ENCODE measurements at places on chromosomes 6 and 20.

DNA sequence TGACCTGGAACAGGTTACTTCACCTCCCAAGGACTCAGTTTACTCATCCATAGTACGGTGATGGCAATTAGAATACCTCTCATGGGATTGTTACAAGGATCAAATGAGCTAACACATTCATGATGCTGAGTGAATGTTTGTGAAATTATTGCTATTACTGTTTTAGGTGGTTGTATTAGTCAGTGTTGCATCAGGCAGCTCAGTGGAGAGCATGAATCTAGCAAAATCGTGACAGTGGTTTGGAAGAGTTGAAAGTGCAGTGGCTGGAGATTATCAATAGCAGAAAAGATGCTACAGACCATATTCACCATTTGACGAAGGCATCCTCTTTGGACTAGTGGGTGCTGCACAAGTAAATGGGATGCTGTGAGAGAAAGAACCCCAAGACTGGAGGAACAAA, 50.4 kb upstream of the CTNNBL1 start:
- no peak for DNase-seq

DNA sequence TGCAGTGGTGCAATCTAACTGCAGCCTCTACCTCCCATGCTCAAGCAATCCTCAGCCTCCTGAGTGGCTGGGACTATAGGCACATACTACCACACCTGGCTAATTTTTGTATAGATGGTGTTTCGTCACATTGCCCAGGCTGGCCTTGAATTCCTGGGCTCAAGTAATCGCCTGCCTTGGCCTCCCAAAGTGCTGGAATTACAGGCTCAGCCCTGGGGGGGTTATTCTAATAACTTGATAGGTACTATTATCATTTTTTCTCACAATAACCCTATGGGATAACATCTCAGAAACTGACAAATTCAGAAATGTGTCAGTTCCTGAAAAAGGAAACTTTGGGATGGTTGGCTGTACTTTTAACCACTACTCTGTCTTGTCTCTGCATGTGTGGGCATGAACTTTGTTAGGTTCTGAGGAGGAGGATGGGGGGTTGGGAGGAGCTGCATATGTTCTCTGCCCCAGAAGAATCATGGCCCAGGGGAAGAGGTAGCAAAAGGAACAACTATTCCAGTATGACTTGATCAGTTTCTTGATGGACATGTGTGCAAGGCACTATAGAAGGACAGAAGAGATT, 169.9 kb downstream of the CARMIL1 start:
- no peak for DNase-seq

GRCh38 chr6:26240157-26241032, 124.6 kb upstream of the BTN3A2 start:
- no peak for DNase-seq

DNA sequence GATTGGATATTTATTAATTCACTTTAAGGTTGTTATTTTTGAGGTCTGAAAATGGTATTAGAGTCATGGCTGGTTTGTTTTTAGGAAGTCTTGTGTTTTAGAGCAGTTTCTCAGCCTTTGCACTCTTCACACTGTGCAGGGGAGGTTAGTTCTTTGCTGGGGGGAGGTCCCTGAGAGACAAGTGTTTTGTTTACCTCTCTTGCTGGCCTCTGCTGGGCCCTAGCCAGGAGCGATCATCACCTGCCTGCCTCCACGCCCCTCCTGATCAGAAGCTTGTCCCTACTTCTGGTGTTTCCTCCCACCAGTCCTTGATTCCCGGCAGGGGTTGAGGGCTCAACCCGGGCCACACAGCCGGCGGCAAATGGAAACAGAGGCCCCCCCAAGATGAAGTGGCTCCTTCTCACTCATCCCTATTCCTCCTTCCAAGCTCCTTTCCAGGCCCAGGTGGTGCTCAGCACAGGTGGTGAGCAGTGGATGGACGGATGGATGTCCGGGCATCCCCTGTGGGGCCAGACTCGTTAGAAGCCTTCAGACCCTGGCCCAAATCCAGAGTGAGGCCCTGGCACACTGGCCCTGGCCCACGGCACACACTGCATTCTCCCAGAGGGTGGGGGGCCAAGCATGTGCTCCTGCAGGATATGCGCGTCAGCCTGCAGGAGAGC, 51.3 kb downstream of the GRM4 start:
- DNase-seq = no peak

DNA sequence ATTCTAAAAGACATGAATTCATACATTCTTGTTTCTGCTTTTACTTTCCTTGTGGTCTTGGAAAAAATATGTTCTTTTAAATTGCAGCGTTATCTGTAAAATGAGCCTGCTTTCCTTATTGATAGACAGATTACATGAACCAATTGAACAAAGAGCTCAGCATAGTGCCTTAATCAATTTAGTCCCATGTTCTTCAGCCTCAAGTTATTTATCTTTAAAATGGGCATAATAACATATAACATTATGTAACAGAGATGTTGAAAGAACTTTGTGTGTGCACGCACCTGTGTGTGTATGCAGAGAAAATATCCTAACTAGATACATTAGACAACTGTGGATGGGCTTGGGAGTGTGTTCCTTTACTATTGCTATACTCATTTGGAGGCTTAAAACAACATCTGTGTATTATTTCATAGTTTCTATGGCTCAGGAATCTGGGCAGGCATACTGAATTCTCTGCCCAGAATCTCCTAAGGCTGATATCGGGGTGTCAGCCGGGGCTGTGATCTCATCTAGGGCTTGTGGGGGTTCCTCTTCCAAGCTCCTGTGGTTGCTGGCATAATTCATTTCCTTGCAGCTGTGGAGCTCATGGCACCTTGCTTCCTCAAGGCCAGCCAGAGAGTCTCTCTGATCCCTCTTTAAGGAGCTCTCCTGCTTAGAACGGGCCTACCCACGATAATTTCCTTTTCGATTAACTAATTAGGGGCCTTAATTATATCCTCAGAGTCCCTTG, 194.1 kb downstream of the ARID1B start:
- DNase-seq = no peak

- DNase-seq = no peak
Observed at GRCh38 chr6:110495949-110496348, 19.5 kb upstream of the SLC22A16 start.

- no peak for DNase-seq
Observed at GRCh38 chr20:61594198-61594597, 342.1 kb downstream of the CDH4 start.

DNA sequence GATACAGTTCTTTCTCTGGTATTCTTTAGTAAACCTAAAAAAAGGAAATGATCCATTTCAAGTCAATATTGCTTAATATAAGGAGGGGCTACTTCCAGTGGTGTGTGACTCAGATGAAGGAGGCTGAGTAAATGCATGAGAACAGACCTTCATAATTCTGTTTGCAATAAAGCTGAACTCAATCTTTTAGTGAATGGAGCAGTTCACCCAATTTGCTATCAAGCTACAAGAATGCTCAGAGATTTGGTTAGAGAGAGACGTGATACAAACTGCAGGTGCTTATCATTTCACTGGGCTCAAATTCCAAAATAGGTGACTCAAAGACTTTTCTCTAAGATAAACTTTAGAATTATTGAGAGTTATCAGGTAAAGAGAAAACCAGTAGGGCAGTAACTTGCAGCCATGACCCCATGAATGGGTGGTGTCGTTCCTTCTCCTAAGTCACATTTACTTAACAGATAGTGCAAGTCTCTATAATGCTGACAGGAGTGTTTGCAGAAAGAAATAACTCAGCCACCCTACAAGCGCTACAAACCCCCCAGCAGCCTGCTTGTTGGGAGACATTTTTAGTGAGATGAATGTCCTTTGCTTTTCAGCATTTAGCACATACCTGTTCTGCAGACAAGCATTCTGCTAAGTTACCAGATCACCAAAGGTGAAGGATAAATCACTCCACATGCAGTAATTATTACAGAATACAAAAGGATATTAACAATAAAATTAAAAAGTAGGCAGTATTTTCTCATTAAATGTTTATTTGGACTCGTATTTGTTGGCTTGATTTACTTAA, 16.4 kb upstream of the BLOC1S5 start:
- DNase-seq = no peak

- no peak for DNase-seq
Observed at GRCh38 chr20:61800359-61801064, 265.2 kb downstream of the TAF4 start.

- no peak for DNase-seq
Observed at GRCh38 chr20:41432746-41433145, 66.1 kb upstream of the EMILIN3 start.

GRCh38 chr6:135902756-135903331, 51.3 kb downstream of the PDE7B start:
- no peak for DNase-seq

DNA sequence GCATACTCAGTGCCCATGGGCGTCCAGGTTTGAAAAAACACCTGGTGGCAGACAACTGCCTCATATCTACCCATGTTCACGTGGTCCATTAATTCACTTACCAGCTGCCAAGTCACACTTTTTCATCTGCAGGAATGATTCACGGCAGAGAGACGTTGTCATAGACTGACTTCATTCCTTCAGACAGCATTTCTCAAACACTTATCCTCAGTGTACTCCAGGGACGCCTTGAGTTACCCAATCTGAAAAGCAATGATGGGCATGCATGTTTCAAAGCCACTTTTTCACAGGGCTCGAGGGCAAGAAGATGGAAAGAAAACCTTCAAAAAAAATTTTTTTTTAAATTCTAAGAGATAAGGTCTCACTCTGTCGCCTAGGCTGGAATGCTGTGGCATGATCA, 6.0 kb downstream of the MMP24OS start:
- DNase-seq = no peak

GRCh38 chr20:20849161-20849560, 136.7 kb upstream of the RALGAPA2 start:
- no peak for DNase-seq

- DNase-seq = no peak
Observed at GRCh38 chr6:109713097-109713496, 22.0 kb downstream of the FIG4 start.

DNA sequence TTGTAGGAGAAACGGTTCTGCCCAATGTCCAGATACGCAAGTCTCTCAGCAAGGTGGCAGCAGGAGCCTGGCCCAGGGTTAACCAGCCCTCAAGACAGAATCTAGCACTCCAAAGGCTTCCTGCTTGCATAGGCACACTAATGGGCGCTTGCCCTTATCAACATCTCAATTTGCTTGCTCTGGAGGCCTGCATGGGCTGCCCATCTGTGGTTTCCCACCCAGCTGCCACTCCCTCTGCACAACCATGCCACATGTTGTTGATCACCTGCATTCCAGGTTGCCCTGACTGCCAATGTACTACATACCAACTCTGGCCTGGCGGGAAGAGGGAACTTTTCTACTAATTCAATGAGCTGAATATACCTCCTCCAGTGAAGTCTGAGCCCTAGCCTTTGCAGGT, 74.6 kb downstream of the ATG5 start:
- no peak for DNase-seq

GRCh38 chr6:149211046-149211571, 106.4 kb upstream of the TAB2 start:
- no peak for DNase-seq

GRCh38 chr6:166815629-166816028, 140.7 kb downstream of the RNASET2 start:
- no peak for DNase-seq

- no peak for DNase-seq
Observed at GRCh38 chr6:3808759-3809514, 40.2 kb upstream of the FAM50B start.

DNA sequence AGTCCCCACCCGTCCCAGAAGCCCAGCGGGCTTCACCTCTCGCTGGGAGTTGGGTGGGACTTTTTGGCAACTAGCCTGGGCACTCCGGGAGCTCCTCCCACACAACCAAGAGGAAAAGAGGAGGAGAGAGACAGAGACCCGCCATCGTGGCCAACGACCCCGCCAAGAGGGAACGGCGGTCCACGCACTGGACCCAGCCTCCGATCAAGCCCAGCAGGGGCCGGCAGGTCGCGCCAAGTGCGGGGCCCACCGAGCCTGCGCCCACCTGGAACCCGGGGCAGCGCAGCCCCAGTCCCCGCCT, 3.0 kb upstream of the TMEM14C start:
- no peak for DNase-seq

DNA sequence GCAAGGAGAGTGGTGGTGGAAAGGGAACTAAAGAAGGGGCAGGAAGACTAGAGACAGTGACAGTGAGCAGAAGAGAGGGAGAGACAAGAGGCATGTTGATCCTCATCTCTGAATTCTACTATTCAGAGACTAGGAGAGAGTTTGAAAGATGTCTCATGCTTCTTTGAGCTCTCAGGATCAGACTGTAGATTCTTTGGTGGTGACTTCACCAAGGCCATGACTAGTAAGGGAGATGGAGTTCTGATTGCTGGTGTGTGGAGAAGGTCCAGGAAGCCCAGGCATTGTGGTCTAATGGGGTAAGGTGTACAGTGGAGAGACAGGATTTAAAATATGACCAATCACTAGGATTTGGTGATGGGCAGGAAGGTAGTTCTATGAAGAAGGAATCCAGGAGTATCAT, 713 bp downstream of the WFDC9 start:
- no peak for DNase-seq

- no peak for DNase-seq
Observed at GRCh38 chr20:62621251-62622110, 20.8 kb upstream of the SLCO4A1 start.

GRCh38 chr20:64180673-64181072, 16.4 kb downstream of the MYT1 start:
- no peak for DNase-seq

- no peak for DNase-seq
Observed at GRCh38 chr6:113094779-113095178, 747.6 kb downstream of the RFPL4B start.

GRCh38 chr20:58179083-58179431, 49.4 kb downstream of the ANKRD60 start:
- DNase-seq = no peak

DNA sequence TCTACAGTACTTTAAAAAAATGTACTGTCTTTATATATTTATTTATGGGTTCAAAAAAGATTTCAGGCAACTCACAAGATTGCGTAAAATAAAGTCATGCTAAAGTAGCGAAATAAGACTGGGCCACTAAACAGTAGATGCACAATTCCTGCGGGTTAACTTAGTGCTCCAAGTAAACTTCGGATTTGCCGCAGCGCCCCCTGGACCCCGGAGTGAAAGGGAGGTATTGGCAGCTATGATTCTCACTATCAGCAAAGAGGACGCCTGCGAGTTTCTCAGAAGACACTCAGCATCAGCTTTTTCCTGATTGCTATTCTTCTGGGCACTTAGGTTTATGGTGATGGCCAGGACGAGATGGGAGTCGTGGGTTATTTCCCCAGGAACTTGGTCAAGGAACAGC, 1.4 kb downstream of the OTOR start:
- no peak for DNase-seq

DNA sequence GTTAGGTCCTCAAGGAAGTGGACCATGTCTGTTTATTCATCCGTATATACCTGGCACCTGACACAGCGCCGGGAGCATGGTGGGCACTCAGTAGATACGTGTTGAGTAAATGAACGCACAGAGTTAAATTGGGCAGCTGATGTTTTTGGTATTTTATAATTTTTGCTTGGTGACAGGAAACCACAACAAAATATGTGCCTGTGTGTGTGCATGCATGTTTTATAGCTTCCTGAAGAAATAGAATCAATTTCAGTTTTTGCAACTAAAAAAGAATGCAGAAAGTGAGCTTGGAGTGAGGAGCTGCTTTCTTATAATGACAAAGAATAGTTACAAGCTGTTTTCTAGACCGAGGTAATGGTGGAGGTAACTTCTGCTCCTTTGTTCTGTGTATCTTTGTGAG, 91.4 kb downstream of the PLCB4 start:
- no peak for DNase-seq

GRCh38 chr6:24273096-24273870, 84.6 kb downstream of the DCDC2 start:
- DNase-seq = no peak

All from GM12892 (cell line).